HEK293T (cell line): ENCODE measurements at places on chromosomes 1 and 21.

- no peak for DNase-seq
Observed at GRCh38 chr1:94154989-94155388, 34.0 kb upstream of the ABCA4 start.

GRCh38 chr1:6353619-6353954, 40.0 kb downstream of the ACOT7 start:
- no peak for DNase-seq

DNA sequence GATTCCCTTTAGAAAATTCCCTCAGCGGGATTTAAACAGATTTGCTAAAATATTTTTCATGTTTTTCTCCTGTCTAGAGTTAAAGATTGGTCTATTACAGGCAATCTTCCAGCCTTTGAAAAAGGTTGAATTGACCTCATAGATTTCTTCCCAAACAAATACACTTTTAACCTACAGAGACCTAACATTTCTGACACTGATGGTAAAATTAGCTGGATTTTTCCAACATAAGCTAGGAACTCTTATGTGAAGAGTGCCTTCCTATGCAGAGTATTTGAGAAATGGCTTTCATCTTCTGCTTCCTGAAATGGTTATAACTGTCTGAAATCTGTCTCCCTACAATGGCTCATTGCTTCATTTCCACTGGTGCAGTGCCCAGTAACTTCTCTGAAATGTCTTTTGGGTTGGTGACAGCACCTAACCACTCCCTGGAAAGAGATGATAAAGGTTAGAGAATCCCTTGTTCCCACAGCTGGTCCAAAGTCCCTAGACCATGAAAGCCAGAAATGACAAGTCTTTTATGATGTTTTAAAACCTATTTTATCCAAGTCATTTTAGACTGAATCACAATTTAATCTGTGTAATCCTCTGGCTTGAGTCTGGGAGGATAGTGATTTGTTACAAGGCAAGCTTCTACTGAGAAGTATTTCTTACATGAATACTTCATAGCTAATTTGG, 269.4 kb downstream of the BACH1 start:
- no peak for DNase-seq

DNA sequence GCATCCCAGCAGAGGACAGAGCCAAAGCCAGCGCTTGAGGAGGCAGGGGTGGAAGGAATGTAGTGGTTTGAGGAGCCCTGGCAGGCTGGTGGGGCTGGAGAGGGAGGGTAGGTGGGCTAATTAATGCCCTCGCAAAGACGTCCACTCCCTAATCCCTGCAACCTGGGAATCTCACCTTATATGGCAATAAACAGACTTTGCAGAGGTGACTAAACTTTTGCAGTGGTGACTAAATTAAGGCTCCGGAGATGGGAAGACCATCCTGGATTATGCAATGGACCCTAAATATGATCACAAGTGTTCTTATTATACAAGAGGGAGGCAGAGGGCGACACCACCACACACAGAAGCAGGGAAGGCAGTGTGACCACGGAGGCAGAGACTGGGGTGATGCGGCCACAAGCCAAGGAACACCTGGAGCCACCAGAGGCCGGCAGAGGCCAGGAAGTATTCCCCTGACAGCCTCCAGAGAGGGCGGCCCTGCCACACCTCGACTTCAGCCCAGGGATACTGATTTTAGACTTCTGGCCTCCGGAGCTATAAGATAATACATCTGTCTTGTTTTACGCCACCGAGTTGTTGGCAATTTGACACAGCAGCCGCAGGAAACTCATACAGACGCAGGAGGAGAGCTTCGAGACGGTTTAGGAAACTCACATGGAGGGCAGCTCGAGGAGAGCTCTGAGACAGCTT, 23.1 kb upstream of the NPPB start:
- no peak for DNase-seq

DNA sequence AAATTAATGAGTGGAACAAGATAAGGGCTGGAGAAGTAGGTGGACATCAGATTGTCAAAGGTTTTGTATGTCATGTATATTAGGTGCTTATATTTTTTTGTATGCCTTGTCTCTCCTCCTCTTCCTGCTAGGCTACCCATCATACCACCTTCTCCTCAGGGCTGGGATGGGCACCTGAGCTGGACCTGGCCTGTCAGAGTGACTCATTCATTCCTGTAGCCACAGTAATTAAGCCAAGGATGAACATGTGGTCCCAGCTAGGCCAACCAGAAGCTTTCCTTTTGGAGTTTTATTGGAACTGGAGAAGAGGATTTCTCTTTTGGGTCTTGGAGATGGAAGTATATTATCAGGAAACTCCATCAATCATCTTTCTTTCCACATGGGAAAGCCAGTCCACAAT, 21.2 kb downstream of the PTGS2 start:
- no peak for DNase-seq

- DNase-seq = no peak
Observed at GRCh38 chr21:38833117-38833516, 27.4 kb downstream of the ETS2 start.

- DNase-seq = no peak
Observed at GRCh38 chr1:150187560-150187931, 37.8 kb downstream of the PLEKHO1 start.

DNA sequence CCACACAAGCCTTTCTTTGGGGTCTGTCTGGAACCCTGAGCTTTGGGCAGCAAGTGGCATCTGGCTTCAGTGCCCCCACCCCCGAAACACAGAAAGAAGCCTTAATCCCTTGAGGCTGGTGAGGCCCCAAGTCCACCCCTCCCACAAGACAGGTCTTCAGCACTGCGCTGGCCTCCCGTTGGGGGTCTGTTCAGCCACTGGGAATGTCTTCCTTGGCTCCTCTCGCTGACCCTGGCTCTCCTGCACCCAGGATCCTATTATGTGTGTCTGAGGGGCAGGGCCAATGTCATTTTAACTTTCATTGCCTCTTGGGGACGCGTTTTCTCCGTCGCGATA, 26.9 kb downstream of the ATP8B2 start:
- DNase-seq = no peak

DNA sequence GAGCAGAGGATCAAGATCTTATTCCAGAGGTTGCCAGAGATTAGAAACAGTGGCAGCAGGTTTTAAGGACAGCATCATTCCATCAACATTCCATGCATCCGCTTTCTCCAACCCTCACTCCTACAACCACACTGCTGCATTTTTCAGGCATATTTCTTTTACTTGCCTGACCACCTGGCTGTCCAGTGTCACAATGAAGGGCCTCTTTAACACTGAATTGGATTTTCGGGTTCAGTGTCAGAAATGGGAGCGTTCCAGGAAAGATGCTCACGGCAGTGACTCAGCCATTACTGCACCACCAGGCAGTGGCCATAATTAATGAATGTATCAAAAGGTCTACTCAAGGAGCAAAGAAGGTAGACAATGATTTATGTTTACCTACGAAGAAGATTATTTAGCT, 200.4 kb upstream of the ESRRG start:
- no peak for DNase-seq

GRCh38 chr1:60762176-60762575, 320.2 kb upstream of the NFIA start:
- DNase-seq = no peak

- DNase-seq = no peak
Observed at GRCh38 chr1:167839009-167839408, 74.9 kb downstream of the ADCY10 start.

DNA sequence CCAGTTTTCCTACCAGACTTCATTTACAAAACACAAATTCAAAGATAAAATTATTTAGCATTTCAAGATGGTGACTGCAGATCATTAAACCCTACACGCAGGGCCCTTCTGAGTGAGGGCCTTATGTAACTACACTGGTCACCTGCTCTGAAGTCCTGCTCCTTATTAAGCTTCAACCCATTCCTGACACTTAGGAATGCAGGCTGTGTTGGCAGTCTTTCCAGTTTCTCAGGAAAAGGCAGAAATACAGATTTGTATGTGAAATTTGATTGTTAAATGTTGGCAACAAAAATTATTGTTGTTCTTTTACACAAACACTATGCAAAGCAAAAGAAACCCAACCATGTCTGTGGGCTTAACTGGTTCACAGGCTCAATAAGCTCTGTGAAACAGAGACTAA, 25.8 kb upstream of the BCAS2 start:
- DNase-seq = no peak

GRCh38 chr1:204868340-204868700, 2.3 kb upstream of the NFASC start:
- DNase-seq = no peak

GRCh38 chr1:107622966-107623365, 342.0 kb downstream of the VAV3 start:
- no peak for DNase-seq

DNA sequence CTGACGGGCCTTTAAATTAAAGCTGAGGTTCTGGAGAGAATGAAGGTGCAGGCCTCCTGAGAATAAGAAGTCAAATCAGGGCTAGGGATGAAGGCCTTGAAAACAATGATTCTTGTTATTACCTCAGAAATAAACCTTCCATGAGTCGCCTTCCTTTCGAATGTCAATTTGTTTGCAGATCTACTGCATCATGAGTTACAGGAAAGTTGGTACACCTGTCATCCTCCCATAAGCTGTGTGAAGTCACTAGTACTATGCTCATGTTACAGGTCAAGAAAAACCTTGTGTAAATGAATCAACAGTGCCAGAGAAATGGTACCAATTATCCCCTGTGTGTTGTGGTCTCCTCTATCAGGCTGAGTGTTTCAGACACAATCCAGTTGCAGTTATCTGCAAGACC, 281.2 kb upstream of the PLXNA2 start:
- no peak for DNase-seq

DNA sequence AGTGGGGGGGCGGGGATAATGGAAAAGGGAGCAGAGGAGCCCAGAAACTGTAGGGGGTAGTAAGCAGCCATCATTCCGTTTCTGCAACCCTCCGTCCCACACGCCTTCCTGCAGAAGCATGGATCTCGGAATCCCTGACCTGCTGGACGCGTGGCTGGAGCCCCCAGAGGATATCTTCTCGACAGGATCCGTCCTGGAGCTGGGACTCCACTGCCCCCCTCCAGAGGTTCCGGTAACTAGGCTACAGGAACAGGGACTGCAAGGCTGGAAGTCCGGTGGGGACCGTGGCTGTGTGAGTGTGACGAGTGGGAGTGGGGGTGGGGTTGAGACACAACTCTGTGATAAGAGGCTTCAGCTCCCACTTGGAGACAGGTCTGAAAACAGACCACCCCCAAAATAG, 706 bp downstream of the CREB3L4 start:
- no peak for DNase-seq

GRCh38 chr21:17270229-17270628, 242.6 kb upstream of the CXADR start:
- DNase-seq = peak; percentile 59

DNA sequence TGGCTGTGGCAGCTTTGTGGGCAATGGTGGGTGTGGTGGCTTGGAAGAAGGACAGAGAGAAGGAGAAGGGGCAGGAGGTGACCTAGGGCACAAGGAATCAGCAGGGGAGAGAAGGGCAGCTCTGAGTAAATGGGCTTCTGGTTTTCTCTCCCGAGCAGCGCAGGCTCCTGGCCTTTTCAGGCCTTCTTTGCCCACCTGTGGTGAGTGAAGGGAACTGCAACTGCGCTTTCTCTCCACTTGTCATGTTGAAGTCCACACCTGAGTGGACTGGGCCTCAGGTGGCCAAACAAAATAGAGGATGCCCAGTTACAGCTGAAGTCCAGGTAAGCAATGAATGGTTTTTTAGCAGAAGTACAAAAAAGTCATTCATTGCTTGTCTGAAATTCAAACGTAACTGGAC, 29.4 kb upstream of the KCNA10 start:
- peak; percentile 70 for DNase-seq

DNA sequence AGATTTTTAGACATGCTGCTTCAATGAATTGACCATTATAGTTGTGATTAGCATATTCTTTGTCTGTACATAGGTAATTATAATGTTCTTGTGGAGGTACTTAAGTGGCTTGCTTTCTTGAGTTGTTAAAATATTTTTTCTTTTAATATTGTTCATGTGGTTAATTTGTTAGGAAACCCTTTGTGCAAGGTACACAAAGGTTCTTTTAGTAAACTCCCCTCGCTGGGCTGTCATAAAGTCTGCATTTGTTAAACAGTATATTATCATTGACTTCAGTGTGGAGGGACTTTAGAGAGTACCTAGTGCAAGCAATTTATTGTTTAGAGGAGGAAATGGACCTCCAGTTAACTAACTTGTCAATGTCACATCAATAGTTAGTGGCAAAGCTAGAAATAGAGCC, 52.5 kb downstream of the DISP1 start:
- no peak for DNase-seq

GRCh38 chr1:203663821-203664220, 37.2 kb downstream of the ATP2B4 start:
- no peak for DNase-seq

DNA sequence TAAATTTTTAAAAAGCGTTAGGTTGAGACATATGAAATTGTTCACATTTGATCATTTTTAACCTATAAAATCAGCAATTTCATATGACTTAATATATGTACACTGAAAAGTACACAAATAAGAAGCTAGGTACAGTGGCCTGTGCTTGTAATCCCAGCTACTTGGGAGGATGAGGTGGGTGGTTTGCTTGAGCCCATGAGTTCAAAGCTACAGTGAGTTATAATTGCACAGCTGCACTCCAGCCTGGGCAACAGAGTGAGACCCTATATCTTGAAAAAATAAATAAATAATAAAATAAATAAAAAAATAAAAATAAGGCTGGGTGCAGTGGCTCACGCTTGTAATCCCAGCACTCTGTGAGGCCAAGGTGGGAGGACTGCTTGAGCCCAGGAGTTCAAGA, 5.2 kb upstream of the EPB41 start:
- no peak for DNase-seq

- DNase-seq = no peak
Observed at GRCh38 chr1:185159966-185160365, 3.0 kb downstream of the SWT1 start.

DNA sequence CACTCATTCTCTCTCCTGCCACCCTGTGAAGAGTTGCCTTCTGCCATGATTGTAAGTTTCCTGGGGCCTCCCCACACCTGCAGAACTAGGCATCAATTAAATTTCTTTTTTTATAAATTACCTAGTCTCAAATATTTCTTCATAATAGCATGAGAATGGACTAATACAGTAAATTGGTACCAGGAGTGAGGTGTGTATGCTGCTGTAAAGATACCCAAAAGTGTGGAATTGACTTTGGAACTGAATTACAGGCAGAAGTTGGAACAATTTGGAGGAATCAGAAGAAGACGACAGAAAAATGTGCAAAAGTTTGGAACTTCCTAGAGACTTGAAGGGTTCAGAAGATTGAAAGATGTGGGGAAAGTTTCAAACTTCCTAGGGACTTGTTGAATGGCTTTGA, 308.1 kb upstream of the TMPRSS15 start:
- no peak for DNase-seq

DNA sequence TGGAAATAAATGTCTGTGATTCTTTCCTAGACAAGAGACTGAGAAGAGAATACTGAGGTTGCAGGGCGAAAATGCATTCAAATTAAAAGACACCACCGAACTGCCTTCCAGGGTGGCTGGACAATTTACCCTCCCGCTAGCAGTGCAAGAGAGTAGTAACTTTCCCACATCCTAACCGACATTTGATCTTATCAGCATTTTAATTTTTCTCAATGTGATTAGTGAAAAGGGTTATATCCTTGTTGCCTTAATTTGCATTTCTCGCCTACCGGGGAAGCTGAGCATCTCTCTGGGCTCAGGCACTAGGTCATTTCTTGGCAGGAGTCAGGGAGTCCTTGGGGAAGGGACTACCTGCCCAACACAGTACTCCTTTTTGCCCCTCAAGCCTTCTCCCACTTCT, 2.8 kb downstream of the TNFRSF8 start:
- DNase-seq = no peak
